Hippocampal formation (tissue), 2 donors: ENCODE measurements at places on chromosomes 4 and X.

- DNase-seq: no peak
Observed at GRCh38 chrX:46325312-46325877, 219.8 kb downstream of the ZNF674 start.

GRCh38 chr4:125891597-125892258 lies 577.0 kb downstream of the FAT4 start:
- DNase-seq: no peak

DNA sequence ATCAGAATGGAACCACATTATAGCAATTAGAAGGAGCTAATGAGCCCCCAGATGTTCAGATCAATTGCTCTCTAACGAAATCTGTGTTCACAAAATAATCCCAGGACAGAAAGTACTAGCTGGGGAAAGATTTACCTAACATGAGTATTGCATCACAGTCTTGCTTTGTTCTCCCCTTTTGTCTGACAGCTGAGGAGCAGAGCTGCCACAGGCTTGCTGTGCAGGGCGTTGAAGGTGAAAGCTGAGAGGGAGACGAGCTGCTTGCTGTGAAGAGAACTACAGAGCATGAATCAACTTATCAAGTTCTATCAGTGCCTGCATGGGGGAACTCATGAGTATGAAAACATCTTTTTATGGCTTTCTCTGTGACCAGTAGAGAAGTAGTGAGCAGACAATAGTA lies 441.2 kb downstream of the CENPC start:
- DNase-seq: no peak

DNA sequence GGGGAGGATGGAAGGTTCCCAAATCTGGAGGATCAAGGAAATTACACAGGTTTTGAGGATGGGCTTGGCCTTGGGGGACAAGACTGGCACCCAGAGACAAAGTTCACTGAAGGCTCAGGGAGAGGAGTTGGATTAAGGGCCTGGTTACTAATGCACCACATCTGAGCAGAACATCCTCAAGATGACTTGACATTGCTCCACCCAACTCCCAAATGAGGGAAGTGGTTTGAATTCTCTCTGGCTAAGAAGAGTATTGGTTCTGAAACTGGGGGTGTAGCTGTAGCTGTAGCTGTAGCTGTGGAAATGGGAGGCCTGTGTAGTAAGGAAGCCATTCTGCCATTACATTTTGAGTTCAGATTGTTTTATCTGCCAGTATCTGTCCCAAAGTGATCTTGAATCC lies 129.4 kb downstream of the RASL11B start:
- no peak for DNase-seq

DNA sequence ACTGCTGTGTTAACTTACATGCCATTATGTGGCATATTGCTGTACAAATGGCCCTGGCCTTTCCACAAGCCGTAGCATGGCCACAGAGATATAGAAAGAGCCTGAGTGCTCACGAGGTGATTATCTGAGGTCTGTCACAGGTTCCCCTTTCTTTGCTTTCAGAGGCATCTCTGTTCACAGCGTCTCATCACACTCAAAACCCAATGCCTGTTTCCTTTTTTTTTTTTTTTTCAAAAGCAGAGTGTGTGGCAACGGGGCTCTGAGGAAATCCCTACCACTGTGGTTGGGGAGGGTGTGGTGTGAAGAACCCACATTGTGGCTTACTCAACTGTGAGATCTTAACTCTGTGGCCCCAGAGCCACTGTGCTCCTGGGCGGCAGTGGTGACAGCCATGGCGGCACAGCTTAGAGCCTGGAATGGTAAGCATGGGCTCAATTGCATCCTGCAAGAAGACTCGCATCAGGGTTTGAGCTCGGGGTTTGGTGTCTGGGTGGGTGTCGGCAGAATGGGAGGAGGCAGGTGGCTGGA lies 30.8 kb downstream of the RTL5 start:
- no peak for DNase-seq

GRCh38 chr4:6241062-6241845 lies 28.4 kb upstream of the WFS1 start:
- no peak for DNase-seq

DNA sequence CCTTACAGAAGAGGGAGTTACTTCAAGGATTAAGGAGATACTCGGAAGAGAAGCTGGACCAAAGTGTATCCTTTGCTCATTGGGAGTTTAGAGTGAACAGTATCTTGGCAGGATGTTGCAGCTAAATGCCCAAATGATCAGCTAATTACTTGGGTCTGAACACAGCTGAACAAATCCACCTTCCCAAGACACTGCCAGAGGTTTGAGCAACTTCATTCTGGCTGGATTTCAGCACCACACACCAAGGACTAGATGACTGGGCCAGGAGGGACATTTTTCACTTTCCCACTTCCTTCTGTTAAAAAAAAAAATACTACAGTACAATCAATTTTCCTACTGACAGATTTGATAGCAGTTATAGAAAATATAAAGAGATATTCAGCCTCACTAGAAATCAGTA lies 324.6 kb downstream of the MID1IP1 start:
- no peak for DNase-seq

GRCh38 chrX:114071412-114071811 lies 512.5 kb upstream of the HTR2C start:
- DNase-seq: no peak

DNA sequence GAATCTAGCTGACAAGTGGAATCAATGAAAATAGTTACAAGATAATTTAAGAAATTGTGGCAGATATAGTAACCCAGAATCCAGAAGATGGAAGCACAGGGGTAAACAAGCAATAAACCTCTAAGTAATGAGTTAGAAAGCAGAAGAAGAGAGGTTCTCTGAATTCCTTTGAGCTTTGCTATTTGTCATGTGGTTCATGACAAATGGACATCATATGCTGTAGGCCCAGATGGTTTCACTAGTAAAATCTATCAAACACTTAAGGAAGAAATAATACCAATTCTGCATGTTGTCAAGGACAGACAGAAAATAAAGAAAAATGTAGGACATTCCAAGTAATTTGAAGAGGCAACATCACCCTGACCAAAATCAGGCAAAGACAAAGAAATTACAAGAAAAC lies 480.8 kb upstream of the INTU start:
- no peak for DNase-seq

- DNase-seq: no peak
Observed at GRCh38 chr4:38710053-38710452, 46.1 kb downstream of the KLF3 start.

GRCh38 chr4:181559637-181560036 lies 683.6 kb upstream of the TENM3 start:
- DNase-seq: no peak

DNA sequence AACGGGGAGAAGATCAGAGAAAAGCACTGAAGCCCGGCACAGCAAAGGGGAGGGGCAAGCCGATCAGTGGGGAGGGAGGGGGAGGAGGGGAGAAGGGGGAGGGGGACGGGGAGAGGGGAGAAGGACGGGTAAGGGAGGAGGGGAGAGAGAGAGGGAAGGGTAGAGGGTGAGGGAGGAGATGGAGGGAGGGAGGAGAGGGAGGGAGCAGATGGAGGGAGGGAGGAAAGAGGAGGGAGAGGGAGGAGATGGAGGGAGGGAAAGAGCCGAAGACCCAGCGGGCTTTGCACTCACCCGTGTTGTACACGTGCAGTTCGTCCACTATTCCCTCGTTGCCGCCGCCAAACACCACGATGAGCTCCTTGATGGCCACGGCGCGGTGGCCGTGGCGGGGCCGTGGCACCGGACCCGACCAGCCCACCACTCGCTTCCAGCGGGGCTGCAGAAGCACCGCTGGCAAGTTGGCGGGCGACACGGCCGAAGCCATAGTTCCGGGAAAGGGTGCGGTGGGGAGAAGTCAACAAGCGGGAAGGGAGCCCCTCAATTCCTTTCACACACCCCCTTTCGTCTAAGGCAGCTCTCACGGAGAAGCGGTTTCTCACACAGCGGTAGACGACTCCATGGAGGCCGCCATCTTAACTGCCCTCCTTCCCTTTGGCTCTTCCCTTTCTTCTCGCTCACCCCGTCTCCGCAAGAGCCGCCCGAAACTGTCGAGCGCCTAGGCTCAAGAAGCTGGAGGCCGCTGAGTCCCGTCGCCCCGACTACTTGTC lies 1.1 kb downstream of the HCFC1 start:
- peak; percentile 70 for DNase-seq

GRCh38 chrX:153797415-153798015 lies 3.0 kb downstream of the SSR4 start:
- no peak for DNase-seq

GRCh38 chr4:13840502-13841190 lies 213.1 kb upstream of the BOD1L1 start:
- DNase-seq: no peak

GRCh38 chrX:3384327-3384726 lies 37.9 kb upstream of the MXRA5 start:
- DNase-seq: no peak

GRCh38 chr4:27568952-27569319 lies 708.3 kb downstream of the STIM2 start:
- no peak for DNase-seq

DNA sequence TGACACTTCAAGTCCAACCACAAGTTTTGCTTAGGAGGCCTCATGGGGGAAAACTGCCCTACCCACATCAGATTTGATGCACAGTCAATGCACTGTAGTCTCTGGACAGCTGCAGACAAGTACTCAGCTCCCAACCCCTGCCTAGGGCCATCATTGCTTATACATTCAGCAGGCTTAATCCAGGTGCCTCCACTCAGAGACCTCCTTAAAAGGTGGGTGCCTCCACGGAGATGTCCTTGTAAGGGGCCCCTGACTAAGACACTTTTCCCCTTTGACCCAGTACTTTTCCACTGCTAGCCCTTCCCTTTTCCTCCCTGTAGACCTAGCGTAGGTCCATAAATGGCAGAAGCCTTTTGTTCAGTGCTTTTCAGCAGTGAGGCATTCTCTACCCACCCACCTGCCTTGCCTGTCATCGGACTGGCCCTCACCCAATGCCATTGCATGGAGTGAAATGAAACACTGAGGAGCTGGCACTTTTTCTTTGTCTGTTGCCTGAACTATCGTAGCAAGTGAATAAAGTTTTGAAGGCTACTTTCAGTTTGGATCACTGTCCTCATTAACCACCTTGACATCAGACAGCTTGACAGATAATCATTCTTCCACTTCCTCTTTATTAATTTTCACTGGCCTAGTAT lies 23.8 kb upstream of the PLK4 start:
- no peak for DNase-seq

DNA sequence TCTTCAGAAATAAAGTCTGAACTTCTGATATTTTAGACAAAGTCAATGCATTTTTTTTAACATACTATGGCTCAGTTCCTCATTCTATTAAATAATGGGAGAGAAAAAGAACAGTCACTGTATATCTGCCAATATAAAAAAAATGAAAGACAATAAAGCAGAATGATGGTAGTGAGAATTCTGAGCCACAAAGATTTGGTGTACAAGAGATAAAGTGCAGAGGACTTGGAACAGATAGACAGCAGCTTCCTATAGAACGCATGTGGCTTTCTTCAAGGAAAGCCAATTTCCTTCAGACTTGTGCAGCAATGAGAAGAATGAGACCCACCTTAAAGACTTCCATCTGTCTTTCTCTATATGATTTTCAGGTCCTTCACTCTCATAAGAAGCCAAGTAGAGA lies 39.7 kb downstream of the RASGEF1B start:
- DNase-seq: no peak

- no peak for DNase-seq
Observed at GRCh38 chr4:62835631-62836030, 1573.6 kb downstream of the TECRL start.

DNA sequence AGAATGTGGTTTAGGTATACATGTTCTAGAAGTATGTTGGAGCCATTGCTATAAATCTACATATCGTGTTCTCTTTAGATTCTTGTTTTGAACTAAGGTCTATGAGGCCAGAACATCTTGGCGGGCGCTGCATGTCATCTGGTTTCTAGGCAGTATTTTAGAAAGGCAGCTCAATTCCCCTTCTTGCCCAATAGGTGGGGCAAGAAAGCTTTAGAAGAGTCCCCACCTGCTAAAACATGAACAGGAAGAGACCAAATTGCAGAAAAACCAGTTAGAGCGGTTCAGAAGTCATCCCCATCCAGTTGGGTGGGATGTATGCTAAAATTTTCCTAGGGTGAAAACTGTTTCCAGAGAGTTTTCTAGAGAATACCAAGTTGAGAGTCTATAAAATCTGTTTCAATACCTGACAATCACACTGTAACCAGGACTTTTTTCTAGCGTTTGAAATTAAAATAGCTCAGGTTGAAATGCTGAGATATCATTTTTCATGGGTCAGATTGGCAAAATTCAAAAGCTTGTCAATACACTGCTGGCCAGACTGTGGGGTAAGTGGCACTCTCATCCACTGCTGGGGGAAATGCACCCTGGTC lies 17.5 kb upstream of the SH3KBP1 start:
- DNase-seq: peak; percentile 32

DNA sequence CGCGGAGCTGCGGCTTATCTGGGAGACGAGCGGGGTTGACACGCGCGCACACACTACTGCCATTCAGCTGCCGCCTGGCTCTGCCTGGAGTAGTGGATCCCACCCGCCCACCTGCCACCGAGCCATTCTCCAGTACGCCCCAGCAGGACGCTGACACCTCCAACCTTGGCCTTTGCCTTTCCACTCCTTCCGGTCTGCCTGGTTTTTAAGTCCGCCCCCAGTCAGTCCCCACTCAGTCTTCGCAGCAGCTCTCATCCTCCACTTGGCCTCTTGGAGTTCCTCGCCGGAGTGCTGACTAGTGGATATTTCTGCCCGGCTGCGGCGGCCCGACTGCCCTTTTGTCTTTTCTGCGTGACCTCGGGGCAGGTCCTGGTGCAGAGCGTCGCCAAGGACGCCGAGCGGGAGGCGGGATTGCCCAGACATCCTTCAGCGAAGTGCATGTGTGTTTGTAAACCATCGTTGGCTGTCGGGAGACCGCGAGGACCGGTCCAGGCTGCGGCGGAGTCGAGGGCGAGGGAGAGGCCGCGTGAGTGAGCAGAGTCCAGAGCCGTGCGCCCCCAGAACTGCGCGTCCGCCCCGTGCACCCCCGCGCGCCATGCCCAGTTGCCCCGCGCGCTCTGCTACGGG lies 1.1 kb downstream of the SLIT2 start:
- DNase-seq: no peak

DNA sequence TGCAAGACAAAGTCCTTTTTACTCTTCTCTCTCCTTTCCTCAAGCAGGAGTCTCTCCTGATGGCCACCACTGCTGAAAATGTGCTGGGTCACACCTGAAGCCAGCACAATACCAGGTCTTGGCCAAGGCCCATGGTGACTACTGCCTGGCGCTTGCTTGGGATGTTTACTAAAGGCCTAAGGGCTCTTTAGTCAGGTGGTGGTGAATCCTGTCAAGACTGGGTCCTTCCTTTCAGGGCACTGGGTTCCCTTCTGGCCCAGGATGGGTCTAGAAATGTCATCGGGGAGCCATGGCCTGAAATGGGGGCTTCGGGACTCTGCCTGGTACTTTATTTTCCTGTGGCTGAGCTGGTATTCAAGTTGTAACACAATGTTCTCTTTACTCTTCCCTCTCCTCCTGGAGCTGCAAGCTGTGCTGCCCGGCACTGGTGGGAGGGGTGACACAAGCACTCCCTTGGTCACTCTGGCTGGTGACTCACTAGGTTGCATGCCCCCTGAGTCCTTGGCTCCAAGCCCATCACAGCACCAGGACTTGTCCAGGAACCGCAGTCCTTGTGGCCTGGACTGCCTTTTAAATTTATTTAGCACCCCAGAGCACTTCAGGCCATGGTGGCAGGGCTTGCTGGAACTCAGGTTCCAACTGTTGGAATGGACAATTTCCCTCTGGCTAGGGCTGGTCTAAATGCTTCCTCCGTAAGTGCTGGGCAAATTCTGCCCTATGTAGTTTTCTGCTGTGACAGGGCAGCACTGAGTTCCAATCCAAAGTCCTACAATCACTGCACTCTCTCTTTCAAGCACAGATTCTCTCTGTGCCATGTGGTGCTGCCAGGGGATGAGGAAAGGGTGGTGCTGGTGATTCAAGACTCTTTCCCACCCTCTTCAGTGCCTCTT lies 11.3 kb downstream of the ARL13A start:
- DNase-seq: no peak
